Lower lobe of right lung (tissue), 2 donors: ENCODE measurements at places on chromosomes 5 and 9.
A peak's percentile ranks its signal among the peaks of the same experiment; 100 is the strongest.

GRCh38 chr9:19701991-19702390, 86.8 kb downstream of the SLC24A2 start:
- no peak for DNase-seq

DNA sequence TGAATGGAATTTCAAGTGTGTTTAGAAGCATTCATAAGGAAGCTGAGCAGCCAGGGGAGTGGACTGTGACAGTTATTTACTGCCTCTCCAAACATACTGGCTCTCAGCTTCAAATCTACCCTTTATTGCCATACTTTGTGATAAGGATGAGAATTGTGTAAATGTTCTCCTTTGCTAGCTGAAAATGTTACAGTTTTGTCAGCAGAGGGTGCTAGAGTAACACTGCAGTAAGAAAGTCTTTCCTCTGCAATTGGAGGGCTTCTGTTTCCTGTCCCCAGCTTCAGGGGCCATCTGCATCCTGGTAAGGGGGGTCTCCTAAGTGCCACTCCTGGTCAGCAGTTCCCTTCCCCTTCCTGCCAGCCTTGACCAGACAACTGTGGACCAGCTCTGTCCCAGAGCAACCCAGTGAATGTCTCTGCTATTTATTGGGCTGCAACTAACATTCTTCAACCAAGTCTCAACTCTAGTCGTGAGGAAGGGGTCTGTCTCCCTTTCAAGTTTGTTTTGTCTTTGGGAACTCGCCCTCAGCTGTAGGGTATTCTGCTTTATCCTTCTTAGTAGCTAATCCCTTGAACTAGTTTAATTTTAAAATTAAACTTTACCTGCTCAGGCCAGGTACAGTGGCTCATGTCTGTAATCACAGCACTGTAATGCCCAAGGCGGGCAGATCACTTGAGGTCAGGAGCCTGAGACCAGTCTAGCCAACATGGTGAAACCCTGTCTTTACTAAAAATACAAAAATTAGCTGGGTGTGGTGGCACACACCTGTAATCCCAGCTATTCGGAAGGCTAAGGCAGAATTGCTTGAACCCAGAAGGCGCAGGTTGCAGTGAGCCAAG, 45.3 kb downstream of the RAPGEF6 start:
- no peak for DNase-seq

DNA sequence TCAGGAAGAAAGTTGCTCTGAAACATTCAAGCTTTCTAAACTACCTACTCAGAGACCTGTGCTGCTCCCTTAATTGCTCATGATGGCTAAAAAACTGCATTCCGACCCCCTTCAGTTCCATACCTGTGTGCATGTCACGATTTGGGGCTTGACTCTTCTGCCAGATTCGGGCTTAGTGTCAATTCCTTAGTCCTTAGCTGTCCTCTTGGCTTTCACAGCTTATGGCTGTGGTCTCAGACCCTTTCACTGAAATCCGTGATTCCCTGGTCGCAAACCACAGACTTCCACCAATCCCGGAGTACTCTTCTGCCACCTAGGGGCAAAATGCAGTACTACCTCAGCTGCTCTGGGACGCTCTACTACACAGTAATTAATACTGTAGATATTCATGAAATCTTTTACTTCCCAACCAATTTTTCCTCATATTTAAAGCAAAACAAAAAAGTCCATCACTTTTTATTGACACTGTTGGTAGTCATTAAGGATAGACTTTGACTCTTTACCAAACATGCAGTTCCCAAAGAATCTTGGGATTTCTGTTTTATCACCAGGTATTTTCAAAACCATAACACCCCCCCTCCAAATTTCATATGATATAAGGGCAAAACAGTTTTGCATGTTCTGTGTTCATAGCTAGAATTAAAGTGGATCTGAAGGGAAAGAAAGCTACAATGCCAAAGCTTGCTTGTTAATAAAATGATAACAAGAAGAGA, 617.4 kb downstream of the SLCO4C1 start:
- peak; percentile 41 for DNase-seq

- DNase-seq = no peak
These were observed 127.4 kb upstream of the STC2 start for GRCh38 chr5:173455599-173455957.

DNA sequence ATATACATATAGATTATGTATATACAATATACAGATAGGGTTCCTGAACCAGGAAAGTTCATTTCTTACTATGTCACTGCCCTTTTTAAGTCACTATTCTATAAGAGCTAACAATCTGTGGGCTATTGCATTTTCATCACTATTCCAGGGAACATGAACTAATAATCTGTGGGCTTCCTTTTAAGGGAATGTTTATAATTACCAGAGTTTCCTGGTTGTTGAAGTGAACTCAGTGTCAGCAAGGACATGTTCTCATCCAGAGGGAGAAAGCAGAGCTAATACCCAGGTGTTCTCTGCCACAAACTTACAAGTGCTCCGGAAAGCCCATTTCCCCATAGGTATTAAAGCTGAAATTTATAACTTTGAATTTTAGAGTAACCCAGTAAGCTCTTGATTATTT, 69.6 kb downstream of the CWC27 start:
- no peak for DNase-seq

- DNase-seq = peak; percentile 44
These were observed 628 bp downstream of the PPP2R2B start for GRCh38 chr5:146877783-146878475.

- peak; percentile 59 for DNase-seq
These were observed 13.3 kb upstream of the RECK start for GRCh38 chr9:36023260-36024048.

- DNase-seq = no peak
These were observed 287.2 kb downstream of the CTNND2 start for GRCh38 chr5:11617080-11617479.

GRCh38 chr9:116550696-116551436, 136.2 kb upstream of the TRIM32 start:
- DNase-seq = no peak

GRCh38 chr5:56986626-56986947, 34.7 kb upstream of the MIER3 start:
- DNase-seq = no peak

GRCh38 chr5:125152461-125153189, 406.2 kb upstream of the ZNF608 start:
- DNase-seq = no peak

- DNase-seq = no peak
These were observed 31.0 kb upstream of the SHISAL2B start for GRCh38 chr5:64659289-64659688.

- no peak for DNase-seq
These were observed 16.7 kb downstream of the EXOC3 start for GRCh38 chr5:459562-460272.

GRCh38 chr9:116003397-116003796, 150.2 kb upstream of the PAPPA start:
- no peak for DNase-seq

DNA sequence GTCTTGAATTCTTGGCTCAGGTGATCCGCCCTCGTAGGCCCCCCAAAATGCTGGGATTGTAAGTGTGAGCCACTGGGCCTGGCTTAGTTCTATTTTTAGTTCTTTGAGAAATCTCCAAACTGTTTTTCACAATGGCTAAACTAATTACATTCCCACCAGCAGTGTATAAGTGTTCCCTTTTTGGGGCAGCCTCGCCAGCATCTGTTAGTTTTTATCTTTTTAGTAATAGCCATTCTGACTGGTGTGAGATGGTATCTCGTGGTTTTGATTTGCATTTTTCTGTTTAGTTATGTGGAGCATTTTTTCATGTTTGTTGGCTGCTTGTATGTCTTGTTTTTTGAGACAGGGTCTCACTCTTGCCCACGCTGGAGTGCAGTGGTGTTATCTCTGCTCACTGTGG, 28.2 kb downstream of the CNOT6 start:
- DNase-seq = no peak

GRCh38 chr9:32550562-32551275, 1.4 kb upstream of the SMIM27 start:
- DNase-seq = peak; percentile 92

- no peak for DNase-seq
These were observed 81.1 kb downstream of the VAV2 start for GRCh38 chr9:133910855-133911514.

GRCh38 chr9:69421908-69422801, 97.1 kb downstream of the ENTREP1 start:
- no peak for DNase-seq

- DNase-seq = no peak
These were observed 401.8 kb downstream of the ARHGEF28 start for GRCh38 chr5:74027732-74028338.

GRCh38 chr5:95059636-95060035, 225.3 kb downstream of the MCTP1 start:
- no peak for DNase-seq

- no peak for DNase-seq
These were observed 80.5 kb downstream of the IRX2 start for GRCh38 chr5:2670940-2671339.

DNA sequence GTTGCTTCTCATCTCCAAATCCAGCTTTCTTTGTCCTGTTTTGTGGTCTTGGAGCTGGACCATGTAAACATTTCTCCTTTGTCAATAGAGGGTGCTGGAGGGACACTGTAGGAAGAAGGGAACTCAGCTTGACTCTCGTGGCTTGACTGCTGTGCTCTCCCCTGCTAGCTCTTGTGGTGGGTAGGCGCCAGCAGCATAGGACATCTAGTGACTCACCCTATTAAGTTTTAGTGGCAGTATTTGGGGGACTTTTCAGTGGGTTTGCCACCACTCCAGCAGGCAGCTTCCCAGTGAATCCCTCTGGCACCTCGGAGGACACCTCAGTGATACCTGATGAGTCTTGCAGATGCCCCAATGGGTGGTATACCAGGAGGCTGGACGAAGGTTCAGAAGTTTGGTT, 97.8 kb downstream of the TSSK1B start:
- DNase-seq = no peak

DNA sequence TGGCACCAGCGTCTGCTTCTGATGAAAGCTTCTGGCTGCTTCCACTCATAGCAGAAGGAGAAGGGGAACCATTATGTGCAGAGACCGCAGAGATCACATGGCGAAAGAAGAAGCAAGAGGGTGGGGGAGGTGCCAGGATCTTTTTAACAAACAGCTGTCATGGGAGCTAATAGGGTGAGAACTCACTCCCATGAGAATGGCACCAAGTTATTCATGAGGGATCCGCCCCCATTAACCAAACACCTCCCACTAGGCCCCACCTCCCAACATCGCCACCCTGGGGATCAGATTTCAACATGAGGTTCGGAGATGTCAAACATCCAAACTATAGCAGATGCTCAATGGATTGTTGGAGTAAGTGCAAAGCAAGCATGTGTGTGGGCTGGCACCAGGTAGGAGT, 125.8 kb upstream of the SLIT3 start:
- no peak for DNase-seq

- no peak for DNase-seq
These were observed 217.7 kb downstream of the DEPDC1B start for GRCh38 chr5:60482301-60482700.

GRCh38 chr9:112025850-112026249, 129.2 kb downstream of the UGCG start:
- DNase-seq = no peak

- DNase-seq = no peak
These were observed 36.4 kb downstream of the PHF2 start for GRCh38 chr9:93612796-93613154.

- no peak for DNase-seq
These were observed 140.8 kb upstream of the ISL1 start for GRCh38 chr5:51242456-51242855.

DNA sequence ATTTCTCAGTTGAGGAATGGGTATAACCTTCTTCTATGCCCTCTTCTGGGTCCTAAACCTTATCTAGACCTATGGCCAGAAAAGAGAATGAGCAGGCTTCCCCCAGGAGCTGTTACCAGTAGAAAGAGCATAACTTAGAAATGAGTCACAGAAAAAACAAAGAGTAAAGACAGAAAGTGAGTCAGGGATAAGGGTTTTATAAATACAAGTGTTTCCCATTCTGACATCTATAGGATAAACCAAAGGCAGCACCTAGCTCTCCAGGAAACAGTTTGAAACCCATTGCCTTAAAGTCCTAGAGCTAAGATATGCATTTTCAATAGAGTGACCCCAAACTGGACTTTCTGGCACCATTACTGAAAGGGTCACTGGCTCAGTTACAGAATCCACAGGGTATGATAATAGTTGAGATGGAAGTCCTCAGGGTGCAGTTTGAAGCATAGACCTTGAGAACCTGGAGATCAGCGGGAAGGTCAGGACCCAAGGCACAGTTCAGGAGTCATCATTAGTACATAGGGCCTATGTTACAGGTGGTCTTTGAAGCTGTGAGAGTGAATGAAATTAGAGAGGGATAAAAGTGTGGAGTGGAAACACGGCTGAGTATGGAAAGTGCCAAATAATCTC, 42.7 kb upstream of the LIFR start:
- no peak for DNase-seq

GRCh38 chr5:26578002-26578401, 460.4 kb downstream of the CDH9 start:
- DNase-seq = no peak

DNA sequence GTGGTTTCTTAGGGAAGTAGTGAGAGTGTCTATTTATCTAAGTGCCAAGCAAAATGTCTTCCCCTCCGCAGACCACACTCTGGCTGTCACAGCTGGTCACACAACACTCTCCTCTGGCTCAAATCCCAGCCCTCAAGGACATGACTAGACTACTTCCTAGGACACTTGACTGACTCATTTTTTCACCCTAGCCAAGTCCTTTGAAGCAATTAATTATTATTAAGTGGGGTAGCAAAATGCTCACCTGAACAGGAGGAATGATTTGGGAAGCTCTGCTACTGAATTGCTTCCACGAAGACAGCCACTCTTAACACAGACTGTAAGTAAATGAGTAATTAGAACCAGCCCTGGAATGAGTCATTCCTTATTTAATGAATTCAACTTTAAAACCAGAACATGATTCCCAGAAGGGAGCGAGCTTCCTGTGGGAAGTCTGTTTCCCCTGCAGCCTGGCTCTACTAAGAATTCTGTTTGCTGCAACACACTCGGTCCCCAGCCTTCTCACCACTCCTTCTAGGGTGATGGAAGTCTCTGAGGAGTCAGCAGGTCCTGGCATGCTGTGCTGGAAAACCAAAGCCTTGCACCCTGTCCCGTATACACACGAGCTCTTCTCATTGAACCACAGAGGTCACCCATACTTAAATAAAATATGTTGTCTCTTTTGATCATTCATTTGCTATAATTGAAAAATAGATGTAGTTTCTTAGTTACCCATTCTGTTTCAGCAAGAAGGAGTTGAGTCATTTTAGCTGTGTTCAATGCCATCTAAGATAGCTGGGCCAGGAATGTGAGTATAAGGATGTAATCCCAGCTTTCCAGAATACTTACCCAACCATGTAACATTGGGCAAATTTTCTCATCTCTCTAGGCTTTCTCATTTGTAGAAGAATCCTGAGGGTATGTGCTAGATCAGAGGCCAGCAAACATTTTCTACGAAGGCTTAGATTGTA, 218.6 kb upstream of the RASEF start:
- no peak for DNase-seq

- DNase-seq = no peak
These were observed 5.4 kb upstream of the SLC1A3 start for GRCh38 chr5:36600917-36601527.

- DNase-seq = no peak
These were observed 716 bp downstream of the TMEM171 start for GRCh38 chr5:73121119-73121463.

DNA sequence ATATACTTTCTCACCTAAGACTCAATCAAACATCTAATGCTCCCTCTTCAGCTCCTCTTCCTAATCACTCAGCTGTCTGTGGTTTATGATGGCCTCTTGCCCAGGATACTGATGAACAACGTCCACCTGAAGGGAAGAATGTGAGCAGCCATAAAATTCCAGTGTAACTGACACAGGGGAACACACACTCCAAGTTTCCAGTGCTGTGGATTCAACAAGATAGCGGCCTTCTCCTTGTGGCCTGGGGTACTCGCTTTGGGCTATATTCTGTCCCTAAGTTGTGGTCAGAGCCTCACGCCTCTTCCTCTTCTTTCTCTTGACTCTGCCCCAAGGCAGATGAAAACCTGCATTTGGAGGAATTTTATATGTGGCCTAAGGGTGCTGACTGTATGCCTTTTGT, 11.7 kb downstream of the B4GALT1 start:
- DNase-seq = no peak
